ENCODE measurements at places on chromosomes 4 and X.

GRCh38 chr4:123587983-123588494, 191.4 kb downstream of the SPRY1 start:
- no peak for DNase-seq

DNA sequence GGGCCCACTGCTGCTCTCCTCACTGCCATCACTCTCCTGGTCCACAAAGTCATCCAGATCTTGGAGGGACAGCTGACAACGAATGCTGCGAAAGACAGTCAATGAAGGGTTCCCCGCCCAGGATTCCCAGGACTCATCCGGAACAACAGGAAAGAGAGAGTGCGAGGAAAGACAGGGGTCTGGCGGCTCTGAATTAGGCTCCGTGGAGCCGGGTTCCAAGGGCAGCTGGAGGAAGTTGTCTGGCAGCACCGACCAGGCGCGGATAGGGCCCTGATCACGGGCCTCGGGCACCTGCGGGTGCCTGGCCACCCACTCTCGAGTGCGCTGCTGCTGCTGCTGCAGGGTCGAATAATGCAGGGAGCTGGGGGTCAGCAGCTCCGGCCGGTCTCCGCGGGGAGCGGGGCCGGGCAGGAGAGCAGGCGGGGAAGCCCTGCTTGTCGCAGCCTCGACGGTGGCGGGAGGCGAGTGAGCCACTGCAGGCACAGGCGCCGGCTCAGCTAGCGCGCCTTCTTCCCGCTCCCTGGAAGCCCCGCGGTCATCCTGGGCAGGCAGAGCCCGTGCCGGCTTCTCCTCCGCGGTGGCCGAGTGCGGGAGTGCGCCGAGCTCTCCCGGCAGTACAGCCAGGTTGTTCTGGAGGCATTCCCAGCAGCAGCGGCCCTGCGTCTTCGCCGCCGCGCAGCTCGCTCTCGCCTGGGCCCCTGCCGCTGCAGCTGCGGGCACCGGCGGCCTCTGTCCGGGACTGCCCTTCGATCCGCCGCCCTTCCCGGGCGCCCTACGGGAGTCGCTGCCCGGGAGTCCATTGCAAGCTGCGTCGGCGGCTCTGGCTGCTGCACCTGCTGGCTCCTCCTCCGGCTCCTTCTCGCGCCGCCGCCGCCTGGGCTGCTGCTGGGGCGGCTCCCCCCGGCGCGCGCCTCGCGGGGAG, 1.1 kb downstream of the SOWAHB start:
- peak; percentile 41 for DNase-seq

DNA sequence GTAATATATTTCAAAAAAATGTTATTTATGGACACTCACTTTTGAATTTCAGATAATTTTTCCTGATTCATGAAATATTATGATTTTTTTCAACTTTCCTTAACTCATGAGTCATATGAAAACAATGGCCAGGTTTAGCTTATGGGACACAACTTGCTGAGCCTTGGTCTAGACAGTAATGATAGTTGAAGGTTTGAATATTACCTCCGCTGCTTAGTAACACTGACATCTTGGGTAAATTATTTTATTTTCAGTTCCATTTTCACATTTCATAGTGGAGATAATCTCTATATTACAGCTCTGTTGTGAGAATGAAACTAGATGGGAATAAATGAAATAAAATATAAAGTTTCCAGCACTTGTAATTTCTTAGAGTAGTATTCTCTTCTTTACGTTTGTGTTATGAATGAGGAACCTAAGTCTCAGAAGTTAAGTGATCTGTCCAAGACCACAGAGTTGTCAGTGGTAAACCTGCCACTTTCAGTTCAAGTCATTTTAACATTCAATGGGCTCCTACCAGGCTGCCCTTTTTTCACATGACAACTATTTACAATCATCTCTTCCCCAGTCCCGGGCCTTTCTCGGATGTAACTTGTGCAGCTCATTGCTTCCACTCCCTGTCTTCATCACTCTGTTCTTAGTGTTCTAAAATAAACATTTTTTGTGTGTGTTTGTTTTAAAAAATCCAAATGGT, 46.8 kb upstream of the GC start:
- no peak for DNase-seq

- DNase-seq, result no peak
Observed at GRCh38 chr4:98248934-98249333, 12.2 kb upstream of the RAP1GDS1 start.

- DNase-seq, result no peak
Observed at GRCh38 chrX:103730796-103731493, 20.2 kb downstream of the TMEM31 start.

GRCh38 chr4:13920901-13921300, 293.4 kb upstream of the BOD1L1 start:
- DNase-seq, result no peak

DNA sequence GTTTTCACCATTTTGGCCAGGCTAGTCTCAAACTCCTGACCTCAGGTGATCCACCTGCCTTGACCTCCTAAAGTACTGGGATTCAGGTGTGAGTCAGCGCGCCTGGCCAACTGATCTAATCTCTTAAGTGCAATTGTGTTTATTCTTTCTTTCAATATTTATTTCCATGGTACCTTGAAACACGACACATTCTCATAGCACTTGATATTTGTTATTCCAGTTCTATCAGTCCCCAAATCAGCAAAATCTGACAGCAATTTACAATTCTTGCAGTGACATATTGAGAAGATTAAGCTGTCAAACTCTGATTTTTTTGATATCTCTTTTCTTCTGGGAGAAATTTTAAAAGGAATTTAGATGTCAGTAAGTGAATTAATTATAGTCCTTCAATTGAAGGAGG, 218.1 kb upstream of the FAT4 start:
- DNase-seq, result no peak

DNA sequence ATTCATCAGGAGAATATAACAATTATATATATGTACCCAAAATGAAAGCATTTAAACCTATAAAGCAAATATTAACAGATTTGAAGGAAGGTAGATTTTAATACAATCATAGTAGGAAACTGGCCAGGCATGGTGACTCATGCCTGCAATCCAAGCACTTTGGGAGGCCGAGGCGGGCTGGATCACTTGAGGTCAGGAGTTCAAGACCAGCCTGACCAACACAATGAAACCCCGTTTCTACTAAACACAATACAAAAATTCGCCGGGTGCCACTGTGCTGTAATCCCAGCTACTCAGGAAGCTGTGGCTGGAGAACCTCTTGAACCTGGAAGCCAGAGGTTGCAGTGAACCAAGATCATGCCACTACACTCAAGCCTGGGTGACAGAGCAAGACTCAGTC, 118.3 kb downstream of the KCNIP4 start:
- no peak for DNase-seq

DNA sequence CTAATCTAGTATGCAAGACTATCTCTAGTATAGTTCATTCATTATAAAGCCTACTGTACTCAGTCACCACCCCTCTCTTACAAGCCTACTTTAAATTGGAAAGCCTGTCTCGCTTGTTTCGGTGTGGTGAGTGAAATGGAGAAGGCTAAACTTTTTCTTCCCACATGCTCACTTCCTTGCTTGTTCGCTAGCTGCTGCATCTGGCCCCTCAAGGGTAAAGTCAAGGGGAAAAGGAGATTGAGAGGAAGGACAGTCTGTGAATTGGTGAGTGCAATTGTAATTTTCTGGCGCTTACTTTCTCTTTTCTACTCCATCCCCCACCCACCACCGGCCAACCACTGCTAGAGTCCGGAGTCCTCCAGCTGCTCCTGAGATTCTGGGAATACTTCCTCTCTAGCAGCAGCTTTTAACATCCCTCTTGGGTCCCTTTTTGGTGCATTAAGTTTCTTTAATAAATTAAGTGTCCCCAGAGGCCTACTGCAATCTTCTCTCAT, 12.1 kb upstream of the ARAP2 start:
- DNase-seq, result no peak

GRCh38 chr4:151439320-151439719, 30.3 kb downstream of the FHIP1A start:
- no peak for DNase-seq

GRCh38 chr4:141851246-141851891, 215.0 kb downstream of the IL15 start:
- DNase-seq, result no peak

DNA sequence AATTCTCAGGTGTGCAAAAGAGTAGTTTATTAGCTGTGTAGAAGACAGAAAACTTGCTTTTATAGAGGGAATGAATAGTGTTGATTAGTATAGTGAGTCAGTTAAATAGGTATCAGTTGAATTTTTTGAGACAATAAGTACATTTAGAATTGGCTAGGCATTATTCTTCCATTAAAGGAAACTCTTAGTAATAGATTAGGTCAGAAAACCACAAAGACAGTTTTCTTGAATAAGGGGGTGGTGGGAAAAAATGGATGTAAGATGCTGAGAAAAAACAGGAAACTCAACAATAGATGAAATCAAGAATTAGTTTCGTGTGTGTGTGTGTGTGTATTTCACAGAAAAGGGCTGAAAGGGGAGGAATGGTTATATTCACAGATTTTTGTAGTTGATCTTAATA, 16.8 kb downstream of the CD38 start:
- no peak for DNase-seq

DNA sequence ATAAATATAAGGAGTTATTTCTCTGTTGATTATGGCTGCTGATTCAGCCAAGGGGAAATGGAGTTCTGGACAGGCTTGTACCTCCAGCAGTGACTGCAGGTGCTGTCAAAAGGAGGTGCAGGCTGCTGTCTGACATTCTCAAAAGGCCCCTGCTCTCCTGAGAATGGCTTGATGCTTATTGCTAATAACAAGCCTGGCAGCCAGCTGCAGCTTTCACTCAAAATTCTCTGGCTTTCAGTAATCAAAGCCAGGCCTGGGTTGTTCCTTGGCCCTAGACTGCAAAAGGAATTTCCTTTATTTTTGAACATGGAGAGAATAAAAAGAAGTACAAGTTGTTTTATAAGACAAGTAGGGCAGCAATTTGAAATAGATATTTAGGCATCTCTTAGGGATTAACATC, 575.9 kb downstream of the MID1IP1 start:
- DNase-seq, result no peak

- no peak for DNase-seq
Observed at GRCh38 chrX:11698702-11699101, 33.0 kb upstream of the ARHGAP6 start.

DNA sequence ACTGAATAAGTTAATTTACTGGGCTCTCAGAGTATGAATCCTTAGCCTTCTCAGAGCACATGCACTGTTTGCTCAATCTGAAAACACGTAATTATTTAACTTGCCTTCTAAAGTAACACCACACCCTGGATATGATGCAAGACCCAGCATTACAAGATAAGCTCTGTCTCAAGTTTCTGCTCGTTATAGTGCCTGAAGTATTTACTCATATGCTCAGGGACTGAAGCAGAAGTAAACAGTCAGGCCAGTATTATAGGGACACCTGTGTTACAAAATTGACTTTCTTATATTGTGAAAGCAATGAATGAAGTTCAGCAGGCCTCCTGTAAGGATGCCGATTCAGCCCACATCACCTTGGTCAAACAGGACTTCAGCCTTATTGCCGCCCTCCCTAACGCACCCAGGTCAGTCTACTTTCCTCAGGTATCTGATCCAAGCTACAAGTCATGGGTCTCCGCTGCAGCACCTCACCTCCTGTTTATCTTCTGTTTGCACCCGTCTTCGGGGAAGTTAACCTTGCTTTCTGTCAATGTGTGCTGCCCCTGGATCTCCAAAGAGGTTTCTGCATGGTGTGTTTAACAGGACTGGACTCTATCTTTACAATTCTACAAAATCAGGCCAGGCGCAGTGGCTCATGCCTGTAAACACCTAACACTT, 42.8 kb upstream of the KLF3 start:
- no peak for DNase-seq

GRCh38 chrX:118423558-118423957, 72.1 kb upstream of the DOCK11 start:
- DNase-seq, result no peak

GRCh38 chr4:10605031-10605430, 79.5 kb downstream of the CLNK start:
- no peak for DNase-seq

DNA sequence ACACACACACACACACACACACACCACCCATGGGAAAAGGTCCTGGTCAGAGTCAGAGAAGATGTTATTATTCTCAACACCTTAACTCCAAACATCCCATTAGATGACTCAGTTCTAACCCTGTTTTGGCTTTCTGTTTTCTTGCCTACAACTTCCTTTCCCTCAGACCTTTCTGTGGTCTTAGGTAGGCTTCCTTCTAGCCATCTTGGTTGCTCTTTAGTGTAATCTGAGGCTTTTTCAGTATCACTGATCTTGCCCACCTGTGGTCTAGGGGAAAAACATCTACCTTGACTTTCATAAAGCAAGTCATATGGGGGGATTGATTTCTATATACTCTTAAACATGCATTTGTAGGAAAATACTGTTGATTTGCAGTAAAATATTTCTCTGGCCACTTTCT, 56.9 kb downstream of the ATG4A start:
- DNase-seq, result no peak

DNA sequence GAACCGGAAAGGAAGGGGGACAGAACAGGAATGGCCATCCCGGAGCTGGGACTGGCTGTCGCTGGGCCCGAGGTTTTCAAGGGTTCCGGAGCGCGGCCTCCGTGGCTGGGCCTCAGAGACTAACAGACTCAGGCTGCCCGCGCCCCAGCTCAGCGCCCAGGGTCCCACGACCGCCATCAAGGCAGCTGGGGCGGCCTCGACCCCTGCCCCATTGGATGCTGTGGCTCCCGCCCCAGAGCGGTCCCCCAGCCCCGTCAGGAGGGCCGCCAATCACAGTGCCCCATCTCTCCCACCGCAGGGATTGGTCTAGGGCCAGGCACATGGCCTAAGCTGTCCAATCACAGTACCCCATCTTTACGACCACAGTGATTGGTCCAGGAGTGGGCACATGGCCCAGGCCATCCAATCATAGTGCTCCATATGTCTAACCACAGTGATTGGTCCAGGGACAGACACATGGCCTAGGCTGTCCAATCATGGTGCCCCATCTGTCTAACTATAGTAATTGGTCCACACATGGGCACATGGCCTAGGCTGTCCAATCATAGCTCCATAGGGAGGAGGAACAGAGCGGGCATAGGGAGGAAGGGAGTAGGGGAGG, 105.3 kb upstream of the NKX1-1 start:
- peak; percentile 58 for DNase-seq

DNA sequence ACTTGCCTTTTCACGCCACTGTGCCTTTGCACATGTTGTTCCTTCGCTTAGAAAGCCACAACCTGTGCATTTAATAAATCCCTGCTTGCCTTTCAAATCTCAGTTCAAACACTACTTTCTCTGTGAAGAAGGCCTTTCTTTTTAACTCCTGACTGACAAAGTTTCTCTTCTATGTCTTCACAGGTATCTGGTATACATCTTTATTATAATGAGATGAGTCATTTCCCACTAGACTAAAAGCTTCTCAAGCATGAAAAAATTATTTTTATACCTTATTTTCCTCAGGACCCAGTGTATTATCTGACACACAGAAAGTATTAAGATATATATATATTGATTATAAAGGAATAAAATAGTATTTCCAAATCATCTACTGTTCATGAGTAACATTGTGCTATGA, 189.9 kb downstream of the TBCK start:
- no peak for DNase-seq

DNA sequence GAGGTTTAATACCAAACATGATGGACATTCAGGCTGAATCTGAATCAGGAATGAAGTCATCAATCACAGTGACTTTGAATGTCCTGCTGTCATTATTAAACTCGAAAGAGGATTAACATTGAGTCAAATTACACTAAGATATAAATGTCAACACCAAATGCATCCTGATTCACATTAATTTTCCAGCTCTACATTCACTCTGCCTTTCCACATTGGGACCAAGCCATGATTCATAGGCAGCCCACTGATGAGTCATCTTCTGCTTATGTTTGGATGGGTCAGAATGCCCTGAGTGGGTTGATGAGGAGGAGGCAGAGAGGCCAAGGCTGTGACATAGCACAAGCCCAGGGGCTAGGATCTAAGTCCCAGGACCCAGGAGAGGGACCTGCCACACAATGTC, 247.6 kb upstream of the RPS6KA3 start:
- DNase-seq, result no peak

- no peak for DNase-seq
Observed at GRCh38 chrX:110041980-110042379, 39.1 kb downstream of the TMEM164 start.

Measured in Right ventricle myocardium superior (tissue), 1 donor.